HAP-1 (cell line): ENCODE measurements at places on chromosomes 7 and 10.

DNA sequence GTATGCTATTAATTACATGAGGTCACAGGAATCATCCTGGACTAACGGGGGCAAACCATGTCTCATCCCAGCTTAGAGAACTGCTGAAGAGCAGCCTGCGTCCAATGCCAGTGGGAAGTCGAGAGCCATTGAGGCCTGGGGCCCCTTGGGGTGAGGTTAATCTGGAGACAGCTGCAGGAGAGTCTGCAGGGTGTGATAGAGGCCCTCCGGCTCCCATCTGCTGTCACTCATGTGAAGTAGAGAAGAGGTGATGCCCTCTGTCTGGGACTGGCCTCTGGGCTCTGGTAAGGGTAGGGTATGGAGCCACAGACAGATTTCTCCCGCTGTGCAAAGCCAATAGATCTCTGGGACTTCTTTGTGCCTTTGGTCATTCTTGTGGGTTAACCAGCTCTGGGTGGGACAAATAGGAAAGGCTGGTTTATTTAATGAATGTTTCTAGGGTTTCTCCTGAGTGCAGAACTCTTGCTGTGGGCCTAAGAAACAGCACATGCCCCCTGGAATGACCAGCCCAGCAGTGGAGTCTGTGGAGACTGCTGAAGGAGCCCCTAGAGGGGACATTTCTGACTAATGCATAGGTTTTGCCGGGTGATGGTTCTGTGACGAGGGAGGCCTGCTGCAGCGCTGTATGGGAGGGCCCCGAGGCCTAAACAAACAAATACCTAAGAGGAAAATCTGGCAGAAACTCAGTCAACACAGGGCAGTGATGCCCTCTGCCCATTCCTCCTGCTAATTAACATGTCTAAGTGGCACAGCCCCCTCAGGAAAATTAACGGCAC is 34.5 kb downstream of the CRHR2 start:
- no peak for DNase-seq

DNA sequence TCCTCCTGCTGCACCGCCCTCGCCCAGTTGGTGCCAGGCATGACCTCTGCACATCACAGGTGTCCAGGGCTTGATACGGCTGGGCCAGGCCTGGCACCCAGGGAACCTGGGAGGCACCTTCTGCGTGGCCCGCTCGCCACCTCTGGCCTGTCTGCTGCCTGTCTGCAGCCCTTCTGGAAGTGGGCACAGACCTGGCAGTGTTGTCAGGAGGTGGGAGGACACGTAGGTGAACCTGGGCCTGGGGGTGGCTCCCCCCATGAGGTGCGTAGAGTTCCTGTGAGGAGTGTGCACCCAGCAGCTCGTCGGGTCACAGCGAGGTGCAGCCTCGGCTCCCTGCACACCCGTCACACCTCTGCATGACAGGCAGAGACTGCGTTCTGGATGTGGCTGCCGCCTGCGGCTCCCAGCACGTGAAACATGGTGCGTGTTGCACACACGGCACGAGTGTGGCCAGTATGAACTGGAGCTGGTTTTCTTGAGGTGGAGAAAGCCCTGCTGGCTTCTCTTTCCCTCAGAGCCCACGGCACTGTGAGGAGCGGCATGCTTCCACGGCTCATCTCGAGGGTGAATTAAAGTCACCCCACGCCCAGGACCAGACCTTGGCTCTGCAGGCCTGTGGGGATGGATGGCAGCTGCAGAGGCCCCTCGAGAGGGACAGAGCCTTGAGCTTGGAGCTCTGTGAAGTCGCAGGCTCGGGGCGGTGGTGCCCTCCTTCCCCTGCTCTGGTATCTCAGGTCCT is 24.8 kb downstream of the INPP5A start:
- no peak for DNase-seq

GRCh38 chr10:71502851-71503250 is 106.1 kb downstream of the CDH23 start:
- DNase-seq: no peak

DNA sequence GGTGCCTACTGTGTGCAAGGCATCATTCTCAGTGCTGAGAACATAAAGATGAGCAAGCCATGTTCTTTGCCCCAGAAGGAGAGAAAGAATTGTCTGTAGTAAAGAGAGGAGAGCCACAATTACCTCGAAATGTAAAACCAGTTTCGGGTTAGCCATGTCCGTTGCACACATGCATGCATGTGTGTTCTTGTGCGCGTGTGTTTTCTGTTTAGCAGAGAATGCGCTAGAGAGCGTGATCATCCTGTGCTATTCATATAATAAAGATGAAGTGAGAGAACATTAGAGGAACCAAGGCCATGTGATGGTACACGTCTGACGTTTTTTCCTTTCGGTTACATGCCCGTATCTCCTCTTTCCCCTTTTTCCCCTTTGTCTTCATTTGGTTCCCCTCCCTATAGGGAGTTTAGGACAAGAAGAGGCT is 158.2 kb downstream of the CELF2 start:
- no peak for DNase-seq

DNA sequence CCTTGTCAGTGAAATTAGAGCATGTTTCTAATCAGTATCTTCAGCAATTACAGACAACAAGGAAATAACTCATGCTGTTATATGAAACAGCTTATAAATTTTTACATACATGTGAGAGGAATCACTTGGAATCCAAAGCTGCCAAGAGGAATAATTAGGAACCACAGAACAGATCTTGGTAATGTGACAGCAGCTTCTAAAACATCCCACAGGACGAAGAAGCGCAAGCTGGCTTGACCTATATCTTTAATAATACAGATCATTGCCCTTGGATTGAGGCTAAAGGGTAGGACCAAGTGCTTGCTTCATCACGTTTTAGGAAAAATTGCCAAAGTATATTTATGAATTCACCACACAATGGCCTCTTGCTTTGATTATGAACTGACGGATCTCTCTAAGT is 869.8 kb downstream of the LRMDA start:
- DNase-seq: no peak
